ENCODE measurements at places on chromosomes 16 and 17.
A peak's percentile ranks its signal among the peaks of the same experiment; 100 is the strongest.

GRCh38 chr17:8944748-8945147, 20.8 kb downstream of the PIK3R5 start:
- DNase-seq: no peak

DNA sequence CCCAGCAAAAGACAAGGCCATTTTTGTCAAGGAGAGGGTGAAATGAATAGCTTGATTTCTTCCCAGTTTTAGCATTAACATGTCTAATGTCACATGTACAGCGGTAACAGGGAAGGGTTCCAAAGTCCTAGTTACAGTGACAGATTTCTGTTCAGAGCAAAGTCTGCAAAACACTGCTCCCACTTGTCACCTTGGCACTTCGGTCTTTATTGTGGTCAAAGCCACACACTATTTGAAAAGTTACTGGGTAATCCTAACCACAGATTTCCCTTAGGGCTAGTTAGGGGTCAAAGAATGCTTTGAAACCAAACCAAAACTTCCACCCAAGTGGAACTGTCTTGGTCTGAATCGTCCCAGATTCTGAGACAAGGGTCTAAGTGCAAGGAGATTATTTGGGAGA, 455.6 kb downstream of the HS3ST3B1 start:
- DNase-seq: no peak

DNA sequence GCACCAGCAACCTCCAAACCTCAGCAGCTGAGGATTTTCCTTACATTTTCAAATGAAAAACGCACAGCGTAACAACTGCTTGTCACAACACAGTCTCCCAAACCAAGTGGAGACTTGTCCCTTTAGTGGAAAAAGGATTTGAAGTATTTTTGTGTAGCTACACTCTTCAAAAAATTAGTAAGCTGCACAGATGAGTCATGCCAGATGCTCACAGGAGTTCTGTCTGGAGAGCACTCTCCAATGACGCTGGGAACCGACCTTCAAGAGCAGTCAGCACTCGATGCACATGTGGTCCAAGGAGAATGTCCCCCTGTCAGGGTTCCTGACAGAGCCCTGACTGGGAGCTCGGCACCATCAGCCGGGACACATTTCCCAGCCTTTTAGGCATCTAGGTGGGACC, 39.8 kb downstream of the MAP1LC3B start:
- no peak for DNase-seq

GRCh38 chr17:51118330-51119195, 2.1 kb downstream of the SPAG9 start:
- no peak for DNase-seq

GRCh38 chr17:15091825-15092224, 173.3 kb downstream of the PMP22 start:
- no peak for DNase-seq

- no peak for DNase-seq
Observed at GRCh38 chr16:20074099-20074991, 655 bp upstream of the GPR139 start.

DNA sequence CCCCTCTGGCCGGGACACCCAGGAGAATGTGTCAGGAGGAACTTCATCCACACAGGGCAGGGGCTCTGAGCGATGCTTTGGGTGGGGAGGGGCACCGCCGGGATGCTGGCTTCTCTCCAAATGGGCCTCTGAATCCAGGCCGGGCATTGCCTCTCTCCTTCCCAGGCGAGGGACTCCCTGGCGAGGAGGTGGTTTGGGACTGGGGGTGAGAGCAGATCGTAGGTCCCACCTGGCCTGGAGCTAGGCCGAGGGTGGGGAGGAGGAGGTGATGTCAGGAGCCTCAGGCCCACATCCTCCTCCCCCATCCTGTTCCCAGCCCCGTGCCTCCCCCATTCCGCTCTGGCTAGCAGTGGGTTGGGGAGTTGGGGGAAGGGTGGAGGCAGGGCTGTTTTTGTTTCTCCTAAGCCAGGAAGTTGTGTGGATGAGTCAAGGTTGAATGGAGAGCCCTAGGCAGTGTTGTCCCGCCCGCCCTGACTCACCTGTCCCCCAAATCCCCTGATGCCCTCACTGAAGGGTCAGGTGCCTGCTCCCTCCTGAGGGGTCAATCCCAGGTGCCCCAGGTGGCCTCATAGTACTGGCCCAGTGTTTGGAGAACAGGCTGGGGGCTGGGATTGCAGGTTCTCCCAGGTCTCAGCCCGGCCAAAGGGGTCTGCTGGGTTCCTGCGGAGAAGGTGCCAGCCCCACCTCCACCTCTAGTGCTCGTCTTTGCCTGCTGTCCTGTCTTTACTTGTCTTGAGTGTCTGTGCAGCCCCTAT, 2.8 kb downstream of the GRB7 start:
- DNase-seq: peak; percentile 49

DNA sequence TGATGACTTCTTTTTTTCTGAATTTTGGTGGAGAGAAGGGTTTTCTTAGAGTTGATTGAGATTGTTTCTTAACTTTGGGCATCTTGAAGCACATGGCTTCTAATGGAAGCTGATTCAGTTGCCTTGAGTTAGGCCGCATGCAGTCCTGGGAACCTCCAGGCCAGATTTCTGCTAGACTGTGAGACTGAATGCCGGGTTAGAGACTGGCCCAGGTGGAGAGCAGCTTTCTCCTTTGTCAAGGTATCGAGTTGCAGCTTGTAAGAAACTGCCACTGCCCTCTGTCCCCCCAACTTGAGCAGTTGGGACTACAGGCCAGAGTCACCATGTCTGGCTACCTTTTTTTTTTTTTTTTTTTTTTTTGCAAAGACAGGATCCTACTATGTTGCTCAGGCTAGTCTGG, 77.6 kb downstream of the CLEC16A start:
- DNase-seq: no peak

DNA sequence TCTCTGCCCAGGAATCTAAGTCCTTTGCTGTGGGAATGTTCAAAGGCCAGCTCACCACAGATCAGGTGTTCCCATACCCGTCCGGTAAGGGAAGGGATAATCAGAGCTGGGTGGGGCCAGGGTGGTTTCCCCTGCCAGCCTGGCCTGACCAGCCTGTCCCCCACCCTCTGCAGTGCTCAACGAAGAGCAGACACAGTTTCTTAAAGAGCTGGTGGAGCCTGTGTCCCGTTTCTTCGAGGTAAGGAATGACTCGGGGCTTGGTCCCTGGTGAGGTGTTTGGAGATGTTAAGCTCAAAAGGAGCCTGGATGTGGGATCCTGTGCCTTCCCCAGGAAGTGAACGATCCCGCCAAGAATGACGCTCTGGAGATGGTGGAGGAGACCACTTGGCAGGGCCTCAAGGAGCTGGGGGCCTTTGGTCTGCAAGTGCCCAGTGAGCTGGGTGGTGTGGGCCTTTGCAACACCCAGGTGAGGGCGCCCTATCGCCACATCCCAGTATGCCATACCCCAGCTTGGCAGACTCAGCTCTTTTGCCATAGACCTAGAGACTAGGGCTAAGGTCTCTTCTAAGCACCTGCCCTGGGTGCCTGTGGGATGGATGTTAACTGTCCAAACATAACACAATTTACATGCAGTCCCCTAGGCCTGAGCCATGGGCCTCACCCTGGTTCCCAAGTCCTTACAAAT, 997 bp downstream of the ACADVL start:
- peak; percentile 85 for DNase-seq

DNA sequence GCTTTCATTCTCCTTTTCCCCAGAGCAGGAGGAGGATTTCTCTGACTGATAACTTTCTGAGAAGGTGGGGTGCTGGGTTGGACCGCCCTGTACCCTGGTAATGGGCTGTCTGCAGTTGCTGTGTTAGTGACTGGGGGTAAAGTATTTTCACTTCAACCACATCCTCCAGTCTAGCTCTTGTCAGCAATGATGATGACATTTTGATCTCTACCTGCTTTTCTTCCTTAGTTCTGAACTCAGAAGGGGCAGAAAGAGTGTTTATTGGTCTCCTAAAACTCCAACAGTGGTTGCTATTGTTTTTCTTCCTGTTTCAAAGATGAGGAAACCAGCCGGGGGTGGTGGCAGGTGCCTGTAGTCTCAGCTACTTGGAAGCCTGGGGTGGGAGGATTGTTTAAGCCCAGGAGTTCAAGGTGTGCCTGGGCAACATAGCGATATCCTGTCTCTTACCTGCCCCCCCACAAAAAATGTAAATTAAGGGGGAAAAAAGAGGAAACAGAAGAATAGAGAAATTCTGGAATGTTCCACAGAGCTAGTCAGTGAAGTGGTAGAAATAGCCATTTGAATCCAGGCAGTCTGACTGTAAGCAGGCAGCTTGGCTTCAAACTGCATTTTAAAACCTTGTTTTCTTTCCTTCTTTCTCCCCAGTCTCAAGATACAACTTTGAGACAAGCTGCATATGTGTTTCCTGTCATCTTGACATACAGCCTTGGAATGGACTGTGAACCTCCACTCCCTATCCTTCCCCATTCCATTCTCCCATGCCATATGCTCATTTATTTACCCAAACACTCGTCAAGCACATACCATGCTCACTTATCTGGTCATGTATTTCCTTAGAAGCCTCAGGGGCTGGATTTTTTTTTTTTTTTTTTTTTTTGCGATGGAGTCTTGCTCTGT, 3.3 kb upstream of the N4BP1 start:
- peak; percentile 71 for DNase-seq

GRCh38 chr16:16042076-16042475, 92.7 kb downstream of the ABCC1 start:
- DNase-seq: no peak

- no peak for DNase-seq
Observed at GRCh38 chr16:75552951-75553350, 3.1 kb downstream of the TMEM231 start.

DNA sequence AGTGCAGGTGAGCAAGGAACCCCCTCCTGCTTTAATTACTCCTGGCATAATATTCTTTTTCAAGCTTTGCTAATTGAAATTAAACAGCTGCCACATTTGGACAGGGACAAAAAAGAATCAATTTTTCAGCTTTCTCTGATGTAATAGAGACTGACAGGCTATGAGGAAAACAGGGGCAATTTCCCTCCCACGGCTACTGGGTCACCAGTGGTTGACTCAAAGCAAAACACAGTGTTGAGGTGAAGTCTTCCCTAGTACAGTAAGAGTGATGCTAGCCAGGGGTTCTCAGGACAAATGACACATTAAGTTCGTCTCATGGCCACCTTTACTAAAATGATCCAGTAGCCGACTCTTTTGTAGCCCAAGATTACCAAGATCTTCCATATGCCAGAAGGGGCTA, 38.6 kb upstream of the PMFBP1 start:
- DNase-seq: no peak

GRCh38 chr17:72223866-72224291, 103.1 kb downstream of the SOX9 start:
- no peak for DNase-seq

GRCh38 chr17:17435323-17435722, 41.5 kb upstream of the MED9 start:
- DNase-seq: no peak

DNA sequence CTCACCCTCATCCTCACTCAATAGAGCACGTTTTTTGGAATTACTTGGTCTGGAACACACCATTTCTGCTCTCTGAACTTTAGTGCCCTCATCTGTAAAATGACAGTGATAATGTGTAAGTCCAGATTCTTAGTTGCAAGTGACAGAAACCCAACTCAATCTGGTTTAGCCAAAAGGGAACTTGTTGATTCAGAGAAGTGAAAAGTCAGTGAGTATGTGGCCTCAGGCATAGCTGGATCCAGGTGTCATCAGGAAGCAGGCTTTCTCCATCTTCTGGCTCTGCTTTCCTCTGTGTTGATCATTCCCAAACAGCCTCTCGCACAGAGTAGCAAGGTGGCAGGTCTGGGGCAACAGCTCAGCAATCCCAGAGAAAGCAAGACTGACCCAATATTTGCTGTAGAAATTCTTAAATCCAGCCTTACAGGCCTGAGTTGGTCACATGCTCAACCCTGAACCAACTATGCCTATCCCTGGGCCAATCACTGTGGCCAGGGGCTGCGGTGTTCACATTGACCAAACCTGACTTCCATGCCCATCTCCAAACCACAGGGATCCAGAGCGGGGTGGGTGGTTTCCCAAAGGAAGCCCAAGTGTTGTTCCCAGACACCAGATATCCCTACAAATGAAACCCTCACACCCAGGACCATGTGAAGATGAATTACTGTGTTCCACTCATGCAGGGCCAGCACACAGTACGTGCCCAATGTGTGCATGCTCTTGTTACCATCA, 23.3 kb upstream of the ALKBH5 start:
- DNase-seq: no peak

DNA sequence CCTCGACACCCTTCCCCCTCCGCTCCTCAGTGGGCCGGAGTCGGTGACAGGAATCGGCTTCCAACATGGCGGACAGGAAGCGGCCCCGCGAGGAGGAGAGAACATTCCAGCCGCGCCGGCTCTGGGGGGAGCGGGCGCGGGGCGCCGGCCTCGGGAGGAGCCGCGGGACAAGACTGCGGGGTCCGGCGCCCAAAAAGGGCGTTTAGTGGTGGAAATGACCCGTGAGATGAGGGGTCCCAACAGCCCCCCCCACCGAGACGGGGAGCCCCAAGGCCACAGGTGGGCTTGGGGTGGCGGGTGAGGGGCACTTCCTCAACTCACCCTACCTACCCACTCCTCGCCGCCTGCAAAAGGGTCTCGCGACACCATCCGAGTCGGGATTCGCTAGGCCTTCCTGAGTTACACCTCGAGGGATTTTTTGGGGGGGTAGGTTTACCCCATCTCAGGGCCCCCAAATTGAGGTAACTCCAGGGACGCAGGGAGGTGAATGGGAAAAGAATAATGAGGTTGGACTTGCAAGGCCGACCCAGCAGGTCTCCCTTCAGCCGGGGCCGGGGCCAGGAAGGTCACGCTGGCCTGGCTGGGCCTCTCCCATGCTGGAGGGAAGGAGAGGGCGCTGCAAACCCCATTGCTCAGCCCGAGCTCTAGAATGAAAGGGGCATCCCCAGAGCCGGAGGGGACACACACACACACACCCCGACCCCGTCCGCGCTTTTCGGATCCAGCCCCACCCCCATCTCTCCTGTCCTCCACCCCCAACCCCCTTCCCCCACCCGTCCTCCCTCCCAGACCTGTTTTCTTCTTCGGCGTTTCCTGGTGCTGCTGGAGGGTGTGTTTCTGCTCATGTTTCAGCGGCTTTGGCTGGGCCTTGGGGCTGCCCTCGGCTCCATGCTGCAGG, 707 bp downstream of the NUFIP2 start:
- DNase-seq: peak; percentile 77

DNA sequence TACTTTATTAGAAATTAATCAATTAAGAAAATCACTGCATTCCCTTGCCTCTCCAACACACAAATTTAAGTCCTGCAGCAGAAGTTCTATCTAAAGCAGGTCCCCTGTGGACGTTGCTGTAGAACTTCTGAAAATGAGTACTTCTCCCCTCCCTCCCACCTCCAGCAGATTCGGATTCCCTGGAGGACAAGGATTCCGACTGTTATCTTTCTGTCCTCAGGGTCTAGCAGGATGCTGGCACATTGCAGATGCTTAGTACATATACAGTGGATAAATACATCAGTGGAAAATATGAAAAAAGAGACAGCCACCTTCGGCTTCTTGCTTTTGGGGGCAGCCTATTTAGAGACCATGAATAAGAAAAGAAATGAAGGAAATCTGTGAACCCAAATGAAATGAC, 32.1 kb downstream of the NTN1 start:
- no peak for DNase-seq

- DNase-seq: no peak
Observed at GRCh38 chr17:19012171-19013080, 7.9 kb upstream of the FAM83G start.
